ENCODE measurements at places on chromosomes 4 and X.

DNA sequence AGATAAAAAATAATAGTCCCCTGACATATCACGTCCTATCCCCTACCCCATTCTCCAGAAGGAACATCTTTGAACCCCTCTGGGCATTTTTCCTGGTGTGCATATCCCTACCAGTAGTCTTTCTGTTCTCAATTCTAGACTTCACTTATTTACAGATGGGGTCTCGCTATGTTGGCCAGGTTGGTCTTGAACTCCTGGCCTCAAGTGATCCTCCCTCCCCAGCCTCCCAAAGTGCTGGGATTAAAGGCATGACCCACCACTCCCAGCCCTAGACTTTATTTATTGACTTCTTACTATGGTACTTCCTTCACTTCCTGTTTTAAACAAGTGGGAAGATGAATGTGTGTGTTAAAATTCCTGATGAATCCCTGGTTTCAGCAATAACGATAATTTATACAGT lies 612 bp upstream of the RRAGB start:
- DNase-seq, result no peak

DNA sequence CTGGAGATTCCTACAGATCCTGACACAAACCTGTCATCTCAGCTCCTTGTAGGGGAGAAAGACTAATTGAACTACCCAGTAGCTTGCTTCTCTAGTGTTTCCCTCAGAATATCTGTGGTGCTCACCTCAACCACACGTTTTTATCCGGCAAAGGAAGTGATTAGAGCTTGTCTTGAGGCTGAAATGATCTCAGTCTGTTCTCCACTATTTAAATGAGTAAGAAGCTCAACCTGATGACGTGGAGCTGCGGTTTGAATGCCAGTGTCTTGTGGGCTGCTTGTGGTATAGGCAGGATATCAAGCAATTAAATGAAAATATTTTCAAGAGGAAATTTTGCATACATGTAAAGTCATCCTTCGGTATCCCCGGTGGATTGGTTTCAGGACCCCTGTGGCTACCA lies 270.2 kb downstream of the TLL1 start:
- no peak for DNase-seq

- no peak for DNase-seq
Observed at GRCh38 chr4:93495346-93495745, 333.2 kb upstream of the ATOH1 start.

DNA sequence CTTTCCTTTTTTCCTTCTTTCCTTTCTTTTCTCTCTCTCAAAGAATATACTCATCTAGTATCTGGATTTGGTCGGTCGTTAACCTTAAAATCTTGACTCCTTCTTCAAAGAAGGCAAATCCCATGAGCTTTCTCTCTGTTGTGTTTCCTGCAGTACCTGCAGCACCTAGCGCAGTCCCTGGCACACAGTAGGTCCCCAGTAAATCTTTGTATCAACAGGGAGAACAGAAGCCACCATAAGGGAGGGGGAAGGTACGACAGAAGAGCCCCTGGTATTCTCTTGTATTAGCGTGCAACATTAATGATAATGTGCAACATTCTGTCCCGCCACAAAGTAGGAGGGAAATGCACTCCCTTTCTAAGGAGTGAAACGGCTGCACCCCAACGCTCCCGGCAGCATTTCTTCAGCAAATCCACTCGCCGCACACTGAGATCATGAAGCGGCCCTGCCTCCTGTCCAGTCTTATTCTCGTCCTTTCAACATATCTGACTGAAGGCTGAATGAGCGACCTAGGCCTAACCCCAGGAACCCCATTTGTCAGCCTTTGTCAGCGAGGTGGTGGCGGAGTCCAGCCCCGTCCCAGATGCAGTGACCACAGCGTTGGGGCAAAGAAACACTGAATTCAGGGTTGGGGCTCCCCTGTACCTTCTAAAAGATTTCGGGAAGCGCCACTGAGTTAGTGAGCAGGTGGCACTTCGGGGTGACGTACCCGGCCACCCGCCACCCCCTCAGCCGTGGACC lies 133.7 kb downstream of the AMELX start:
- no peak for DNase-seq

Measured in stimulated activated CD8-positive, alpha-beta memory T cell treated with anti-CD3 and anti-CD28 coated beads, Interleukin-7, amount 100 ng/mL, for 4 hours (primary cell).